ENCODE measurements at places on chromosomes 11 and 22.

DNA sequence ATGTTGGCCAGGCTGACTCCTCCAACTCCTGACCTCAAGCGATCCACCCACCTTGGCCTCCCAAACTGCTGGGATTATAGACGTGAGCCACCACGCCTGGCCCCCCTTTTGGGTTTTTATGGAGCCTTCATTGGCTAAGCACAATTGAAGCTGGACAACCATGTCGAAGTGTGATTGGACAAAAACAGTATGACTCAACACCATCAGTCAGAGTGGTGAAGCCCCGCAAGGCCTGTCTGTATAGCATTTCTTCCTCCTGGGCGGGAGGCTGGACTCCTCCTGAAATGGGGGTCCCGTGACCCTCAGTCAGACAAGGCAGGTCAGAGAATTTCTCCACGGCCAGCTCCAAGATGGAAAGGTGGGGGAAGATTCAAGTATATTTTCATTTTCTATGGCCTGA is 3.1 kb upstream of the PARVB start:
- peak; percentile 51 for DNase-seq

DNA sequence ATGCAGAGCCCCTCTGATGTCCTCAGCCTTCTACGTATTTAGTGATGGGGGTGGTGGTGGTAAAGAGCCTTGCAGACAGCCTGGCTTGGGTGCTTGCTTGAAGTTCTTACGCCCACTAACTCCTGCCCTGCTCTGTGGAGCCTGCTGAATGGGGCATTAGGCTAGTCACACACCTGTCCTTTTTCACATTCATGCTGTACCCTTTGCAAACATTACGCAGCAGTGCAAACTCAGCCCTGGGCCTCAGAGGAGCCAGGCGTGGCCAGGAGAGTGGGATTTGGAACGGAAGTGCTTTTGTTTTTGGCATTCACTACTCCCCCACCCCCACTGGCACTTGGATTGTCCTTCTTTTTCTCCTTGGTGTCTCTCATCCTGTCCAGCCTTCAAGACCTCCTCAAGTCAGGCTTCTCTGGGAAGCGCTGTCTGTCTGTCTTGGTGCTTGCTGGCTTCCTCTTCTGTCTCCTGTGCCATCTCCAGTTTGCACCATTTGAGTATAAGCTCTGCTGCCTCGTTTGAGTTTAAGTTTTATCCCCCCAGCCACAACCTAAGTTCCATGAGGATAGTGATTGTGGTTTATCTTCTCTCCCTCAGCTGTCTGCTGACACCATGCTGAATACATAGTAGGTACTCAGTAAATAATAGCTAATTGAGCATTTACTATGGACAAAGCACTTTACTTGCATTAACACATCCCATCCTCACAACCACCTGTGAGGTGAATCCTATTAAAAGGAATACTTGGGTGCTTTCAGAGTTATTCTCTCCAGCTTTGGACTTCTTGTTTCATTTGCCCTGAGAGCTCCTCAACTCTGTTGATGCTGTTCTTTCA is 26.7 kb downstream of the ZBTB16 start:
- DNase-seq, result no peak

DNA sequence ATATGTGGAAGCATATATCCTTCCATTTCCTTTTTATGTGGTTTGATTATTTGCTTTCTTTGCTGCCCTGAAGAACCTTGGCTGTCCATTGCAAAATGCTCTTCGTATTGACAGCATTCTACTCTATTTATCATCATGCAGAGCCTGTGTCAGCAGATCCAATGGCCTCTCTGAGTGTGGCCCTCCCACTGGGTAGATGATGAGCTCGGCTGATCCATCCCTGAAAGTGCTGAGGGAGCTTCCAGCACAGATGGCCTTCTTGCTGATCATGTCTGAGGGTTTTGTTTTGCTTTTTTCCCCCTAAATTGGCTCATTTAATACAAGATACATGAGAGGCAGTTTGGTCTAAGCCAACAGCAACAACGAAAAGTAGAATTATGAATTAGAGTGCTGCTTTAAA is 181.0 kb downstream of the GRIA4 start:
- DNase-seq, result no peak

DNA sequence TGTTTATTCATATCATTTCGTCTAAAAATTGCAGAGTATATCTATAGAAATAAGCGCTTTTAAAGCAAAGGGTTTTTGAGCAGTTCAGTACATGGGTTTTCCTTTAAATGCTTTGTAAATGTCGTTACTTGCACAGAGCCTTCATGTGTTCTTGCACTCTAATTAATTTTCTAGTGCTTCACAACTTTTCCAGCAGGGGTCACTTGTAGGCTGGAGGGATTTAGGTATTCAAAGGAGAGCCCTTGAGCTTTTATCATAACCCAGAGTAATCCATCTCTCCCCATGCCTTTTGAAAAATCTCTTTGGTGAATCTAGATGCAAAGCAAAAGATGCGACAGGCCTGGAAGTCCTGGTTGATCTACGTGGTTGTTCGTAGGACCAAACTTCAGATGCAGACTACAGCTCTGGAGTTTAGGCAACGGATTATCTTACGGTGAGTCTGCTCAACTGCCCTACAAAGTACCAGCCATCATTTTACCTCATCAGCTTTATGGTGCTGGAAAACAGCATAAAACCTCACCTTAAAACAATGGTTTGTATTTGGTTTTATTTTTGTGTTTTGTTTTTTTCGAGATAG is 60.4 kb downstream of the SFI1 start:
- peak; percentile 45 for DNase-seq

DNA sequence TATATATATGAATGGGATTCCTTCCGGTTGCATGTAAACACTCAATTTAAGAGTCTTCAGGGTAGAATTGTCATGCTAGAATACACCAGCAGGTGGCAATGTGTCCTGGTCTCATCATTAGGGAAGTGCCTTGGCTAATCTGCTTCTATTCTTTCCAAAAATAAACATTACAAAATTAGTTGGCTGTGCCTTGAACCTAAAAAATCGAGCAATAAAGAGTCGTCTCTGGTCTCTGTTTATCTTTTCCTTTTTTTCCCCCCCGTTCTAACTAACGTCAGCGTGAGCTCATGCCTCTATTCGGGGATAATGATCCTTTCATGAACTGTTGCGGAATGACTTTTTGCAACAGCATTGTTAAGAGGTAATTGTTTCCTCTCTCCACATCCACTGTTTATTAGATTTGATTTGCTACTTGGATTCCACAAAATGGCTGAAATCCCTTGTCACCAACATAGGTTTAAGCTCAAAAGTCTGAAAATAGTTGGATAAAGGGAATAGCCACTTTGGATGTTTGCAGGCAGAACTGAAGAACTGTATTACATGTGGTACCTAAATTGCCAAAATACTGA is 1.2 kb upstream of the ARHGEF12 start:
- DNase-seq, result peak; percentile 90

DNA sequence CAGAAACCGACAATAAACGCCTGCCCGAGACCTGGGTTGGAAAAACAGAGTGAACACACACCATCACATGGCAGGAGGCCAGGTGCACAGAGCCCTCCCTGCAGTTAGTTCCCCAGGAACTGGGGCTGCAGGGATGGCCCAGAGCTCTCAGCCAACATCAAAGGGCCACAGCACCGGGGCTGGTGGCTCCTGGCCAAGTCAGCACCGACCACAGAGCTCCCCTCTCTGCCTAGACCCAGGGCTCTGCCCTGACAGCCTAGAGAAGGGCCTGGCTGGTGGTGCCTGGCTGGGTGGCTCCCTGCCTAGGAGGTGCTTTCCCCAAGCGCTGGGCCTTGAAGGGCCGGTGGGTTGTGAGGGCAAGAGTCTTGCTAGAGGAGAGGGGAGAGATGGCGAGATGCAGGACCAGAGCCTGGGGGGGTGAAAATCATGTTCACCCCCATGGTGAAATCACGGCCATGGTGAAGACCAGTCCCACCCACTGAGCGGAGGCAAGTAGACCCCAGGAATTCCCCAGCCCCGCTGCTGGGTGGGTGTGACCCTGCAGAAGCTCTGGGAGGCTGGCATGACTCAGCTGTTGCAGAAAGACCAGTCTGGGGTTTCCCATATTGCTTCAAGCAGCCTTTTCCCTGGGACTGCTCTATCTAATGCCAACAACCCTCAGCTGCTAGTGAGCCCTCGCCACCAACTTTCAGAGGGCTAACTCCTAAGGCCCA is 7.2 kb upstream of the BID start:
- DNase-seq, result peak; percentile 79

DNA sequence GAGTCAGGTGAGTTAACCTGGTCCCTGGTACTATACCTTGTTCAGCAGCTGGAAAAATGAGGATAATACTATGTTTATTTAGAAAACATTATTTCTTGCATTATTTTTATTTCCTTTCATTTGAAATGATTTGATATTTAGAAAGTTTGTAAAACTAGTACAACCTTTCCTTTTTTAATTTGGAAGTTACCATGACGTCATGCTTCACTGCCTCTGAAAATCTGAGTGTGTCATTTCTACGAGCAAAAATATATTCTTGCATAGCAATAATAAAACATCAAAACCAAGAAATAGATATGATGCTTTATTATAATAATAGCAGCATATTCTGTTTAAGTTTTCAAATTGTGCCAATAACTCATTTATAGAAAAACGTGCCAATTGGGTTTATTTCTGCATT is 1445.0 kb upstream of the RAG2 start:
- DNase-seq, result no peak

GRCh38 chr11:17640493-17641164 is 78.7 kb upstream of the MYOD1 start:
- DNase-seq, result no peak

GRCh38 chr11:33262011-33262645 is 4.9 kb downstream of the HIPK3 start:
- peak; percentile 19 for DNase-seq

- DNase-seq, result peak; percentile 39
Observed at GRCh38 chr11:103652013-103652412, 384.4 kb upstream of the DDI1 start.

- DNase-seq, result peak; percentile 71
Observed at GRCh38 chr11:11988099-11988651, 20.3 kb downstream of the DKK3 start.
